Cortex of kidney (tissue), 1 donor: ENCODE measurements at places on chromosomes 11 and 22.

DNA sequence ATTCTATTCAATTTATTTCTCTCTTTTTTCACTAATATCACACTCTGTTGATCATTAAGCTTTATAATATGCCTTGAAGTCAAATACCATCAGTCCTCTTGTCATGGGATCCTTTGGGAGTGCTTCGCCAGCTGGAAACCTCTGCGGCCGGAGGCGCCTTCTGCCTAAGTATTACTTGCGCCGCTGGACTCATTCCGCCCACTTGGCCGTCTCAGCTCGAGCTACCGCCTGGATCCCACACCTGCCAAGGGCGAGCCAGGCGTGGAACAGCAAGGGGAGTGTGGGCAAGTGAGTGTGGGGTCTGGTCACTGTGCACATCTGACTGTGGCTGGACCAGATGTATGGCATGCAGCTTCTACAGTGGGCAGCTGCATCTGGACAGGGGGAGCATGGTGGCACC, 9.1 kb upstream of the MAP6 start:
- DNase-seq = no peak

DNA sequence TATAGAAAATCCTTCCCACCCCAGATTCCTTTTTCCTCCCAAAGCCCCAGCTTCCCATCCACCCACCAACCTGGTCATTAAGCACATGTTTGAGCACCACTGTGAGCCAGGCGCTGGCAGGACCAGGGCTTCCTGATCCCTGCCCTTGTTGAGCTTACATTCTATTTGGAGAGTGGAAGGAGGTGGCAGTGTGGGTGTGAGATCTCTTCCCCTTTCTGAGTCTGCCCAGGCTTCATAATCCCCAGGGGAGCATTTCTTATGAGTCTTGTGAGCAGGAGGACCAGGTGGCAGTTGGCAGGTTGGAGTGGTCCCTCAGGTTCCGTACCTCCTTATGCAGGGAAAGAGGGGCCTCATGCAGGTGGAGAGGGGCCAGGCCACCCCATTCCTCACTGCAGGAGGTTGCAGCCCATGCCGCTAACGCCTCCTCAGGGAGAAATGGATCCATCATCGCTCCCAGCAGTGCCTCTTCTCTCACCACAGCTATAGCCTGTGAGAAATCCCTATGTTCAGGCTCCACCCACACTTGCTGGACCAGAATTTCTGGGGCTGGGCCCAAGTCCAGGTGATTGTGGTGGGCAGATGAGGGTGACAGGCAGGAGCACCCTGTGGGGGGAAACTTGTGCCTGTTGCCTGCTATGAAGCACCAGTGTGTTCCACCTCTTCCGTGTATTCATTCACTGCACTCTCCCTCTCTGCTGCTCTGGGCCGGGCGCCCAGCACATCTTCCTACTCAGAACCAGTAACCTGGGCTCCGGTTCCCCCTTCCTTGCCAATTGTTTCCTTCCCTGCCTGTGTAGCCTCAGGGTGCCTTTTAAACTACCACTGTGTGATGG, 23.5 kb downstream of the UBE2L3 start:
- DNase-seq = no peak

- DNase-seq = no peak
These were observed 2.7 kb downstream of the ZBTB44 start for GRCh38 chr11:130312046-130312445.

DNA sequence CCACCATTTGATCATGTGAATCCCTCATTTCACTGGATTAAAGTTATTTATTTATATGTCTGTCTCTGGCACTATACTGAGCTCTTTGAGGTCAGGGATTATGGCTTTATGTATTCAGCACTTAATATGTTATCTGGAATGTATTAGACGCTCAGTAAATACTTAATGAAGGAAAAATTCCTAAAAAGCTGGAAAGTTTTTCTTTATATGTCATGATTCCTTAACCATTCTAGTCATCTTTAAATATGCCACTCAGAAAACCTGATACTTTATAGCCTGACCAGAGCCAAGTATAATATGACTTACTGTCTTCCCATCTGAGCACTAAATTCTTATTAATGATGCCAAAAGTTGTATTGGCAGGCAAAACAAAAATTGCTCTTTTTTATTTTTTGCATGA, 27.1 kb downstream of the RNF169 start:
- no peak for DNase-seq

GRCh38 chr11:93741882-93742226, 382 bp downstream of the C11orf54 start:
- DNase-seq = no peak

DNA sequence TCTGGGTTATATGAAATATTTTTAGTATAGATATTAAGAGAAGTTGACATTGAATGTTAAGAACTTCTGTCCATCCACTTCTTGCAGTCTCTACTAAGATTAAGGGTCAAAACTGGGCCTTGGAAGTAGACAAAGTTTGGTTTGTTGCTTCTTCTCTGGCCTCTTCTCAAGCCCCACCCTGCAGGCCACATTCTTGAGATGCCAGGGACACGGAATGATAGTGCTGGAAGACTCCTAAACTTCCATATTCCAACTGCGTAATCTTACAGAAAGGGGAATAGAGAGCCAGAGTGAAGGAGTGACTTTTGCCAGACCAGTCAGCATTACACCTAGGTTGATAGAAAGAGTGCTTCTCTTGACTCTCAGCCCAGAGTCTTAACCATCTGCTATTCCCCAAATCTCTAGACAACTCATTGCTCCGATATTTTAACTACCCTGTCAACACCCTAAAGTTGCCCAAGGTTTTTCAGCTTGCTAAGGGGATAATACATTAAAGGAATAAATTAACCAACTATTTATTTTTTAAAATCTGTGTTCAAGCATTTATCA, 136.4 kb upstream of the SYN3 start:
- DNase-seq = no peak
